ENCODE measurements at places on chromosomes 13 and 19.

DNA sequence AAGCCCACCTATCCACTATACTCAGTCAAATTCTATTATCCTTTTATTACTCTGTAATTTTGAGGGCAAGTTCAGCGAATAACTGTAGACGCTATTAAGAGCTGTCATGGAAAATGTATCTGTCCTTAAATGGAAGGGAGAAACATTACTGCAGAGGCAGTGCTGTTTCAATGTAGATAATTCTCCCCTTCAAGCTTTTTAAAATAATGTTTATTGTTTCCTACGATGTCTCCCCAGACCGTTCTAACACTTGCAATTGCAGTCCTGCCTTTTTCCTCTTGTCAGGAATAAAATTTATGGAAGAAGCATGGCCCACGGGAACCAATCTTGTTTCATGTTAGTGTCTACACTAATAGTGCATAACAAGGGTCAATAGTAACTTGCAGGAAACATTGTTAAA is 159.5 kb downstream of the GPC6 start:
- DNase-seq, result no peak

DNA sequence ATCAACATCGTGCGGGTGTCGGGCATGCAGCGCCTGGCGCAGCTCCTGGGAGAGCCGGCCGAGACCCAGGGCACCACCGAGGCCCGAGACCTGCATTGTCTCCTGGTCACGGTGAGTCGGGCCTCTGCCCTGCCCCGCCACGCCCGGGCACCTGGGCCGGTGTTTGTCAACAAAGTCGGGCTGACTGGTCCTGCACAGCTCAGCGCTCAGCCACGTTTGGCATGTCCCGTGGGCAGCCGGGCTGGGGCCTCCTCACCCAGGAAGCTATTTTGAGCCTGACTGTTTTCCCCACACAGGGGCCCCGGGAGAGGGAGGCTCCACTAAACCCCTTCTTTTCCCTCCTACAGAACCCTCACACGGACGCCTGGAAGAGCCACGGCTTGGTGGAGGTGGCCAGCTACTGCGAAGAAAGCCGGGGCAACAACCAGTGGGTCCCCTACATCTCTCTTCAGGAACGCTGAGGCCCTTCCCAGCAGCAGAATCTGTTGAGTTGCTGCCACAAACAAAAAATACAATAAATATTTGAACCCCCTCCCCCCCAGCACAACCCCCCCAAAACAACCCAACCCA is 1.3 kb downstream of the GADD45B start:
- no peak for DNase-seq

DNA sequence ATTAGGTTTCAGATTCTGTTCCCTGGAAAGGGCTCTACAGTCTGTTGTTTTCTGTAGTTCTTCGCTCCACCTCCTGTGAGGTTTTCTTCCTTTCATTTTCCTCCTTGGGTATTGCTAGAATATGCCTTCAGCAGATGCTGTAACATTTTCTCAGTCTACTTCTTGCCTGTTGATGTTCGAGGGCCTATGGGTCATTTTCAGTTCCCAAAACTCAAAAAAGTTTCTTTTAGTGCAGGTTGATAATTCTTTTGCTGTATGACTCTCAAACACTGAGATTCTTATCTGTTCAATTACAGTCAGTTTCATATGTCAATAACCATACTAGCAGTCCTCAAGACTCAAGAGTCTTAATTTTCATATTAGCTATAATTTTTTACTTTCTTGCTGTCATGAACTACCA is 268.3 kb downstream of the RFC3 start:
- no peak for DNase-seq

- DNase-seq, result no peak
Measured at GRCh38 chr19:39661565-39661964, 5.9 kb downstream of the LGALS16 start.

DNA sequence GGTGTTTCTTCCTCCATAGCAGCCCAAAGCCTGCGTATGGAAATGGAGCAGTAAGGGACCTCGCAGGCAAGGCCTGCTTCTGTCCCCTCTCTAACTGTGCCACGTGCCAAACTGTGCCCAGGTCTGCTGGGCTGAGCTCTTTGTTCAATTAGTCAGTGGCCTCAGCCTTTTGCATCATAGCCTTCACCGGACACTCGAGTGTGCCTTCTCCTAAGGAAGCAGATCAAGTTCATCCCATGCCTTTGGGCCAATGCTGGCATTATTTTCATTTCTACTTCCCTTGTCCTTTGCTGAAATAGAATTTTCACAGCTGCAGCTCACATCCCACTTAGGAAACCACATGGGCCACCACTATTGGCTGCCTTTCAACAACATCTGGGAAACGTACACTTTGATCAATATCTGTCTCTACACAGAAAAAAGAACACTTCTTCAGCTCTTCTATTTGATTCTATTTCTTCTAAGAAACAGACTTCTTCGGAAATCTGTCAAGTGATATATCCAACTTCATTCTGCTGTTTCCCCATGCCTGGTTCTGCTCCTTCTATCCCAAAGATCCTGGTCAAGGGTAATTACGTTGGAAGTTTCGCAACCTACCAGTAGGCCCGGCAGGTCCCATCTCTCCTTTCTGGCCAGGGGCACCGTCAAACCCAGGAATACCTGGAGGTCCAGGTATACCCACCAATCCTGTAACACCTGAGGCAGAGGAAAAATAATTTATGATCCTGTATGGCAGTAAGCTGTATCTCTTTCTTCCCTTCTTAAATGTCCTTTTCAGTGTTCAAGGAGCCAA is 143.9 kb downstream of the COL4A1 start:
- no peak for DNase-seq

GRCh38 chr13:113327766-113328471 is 30.9 kb downstream of the LAMP1 start:
- DNase-seq, result no peak

- no peak for DNase-seq
Measured at GRCh38 chr19:51136851-51137551, 5.1 kb upstream of the SIGLEC7 start.

GRCh38 chr19:56476651-56477428 is at the start of gene ZNF667:
Gene ZNF667, minus strand, starts transcription at chr19:56477345. Its CDS starts 14,975 bp downstream, at chr19:56462370.
- DNase-seq, result no peak

DNA sequence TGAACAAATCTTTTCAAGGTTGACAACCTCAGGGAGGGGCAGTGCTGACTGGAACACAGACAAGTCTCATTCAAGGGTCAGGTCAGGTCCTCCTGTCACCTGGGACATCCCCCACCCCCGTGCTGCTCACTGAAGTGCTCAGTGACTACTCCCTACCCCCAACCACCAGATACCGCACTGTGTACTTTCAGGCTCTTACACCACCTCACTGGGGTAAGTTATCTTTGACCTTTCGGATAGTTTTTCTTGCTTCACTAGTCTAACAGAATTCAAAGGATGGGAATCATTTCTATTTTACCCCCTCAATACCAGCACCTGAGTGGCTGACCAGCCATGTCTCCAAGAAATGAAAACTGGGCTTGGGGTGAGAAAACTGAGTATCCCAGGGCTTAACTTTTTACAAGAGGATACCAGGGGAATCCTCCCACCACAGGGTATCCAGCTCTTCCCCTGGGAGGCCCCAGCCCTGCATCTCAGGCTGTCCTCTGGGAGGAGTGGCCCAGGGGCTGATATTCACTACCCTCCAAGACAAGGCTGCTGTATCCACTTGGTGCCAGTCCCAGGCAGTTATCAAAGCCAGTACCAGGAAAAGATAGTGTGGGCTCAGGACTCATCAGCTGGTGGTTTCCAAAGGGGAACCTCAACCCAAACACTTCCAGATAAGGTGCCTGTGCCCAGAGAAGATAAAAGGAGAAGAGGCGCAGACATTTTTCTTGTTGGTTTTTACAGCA is 2.1 kb downstream of the ZNF563 start:
- DNase-seq, result no peak

- no peak for DNase-seq
Measured at GRCh38 chr19:14764401-14764800, 14.0 kb downstream of the ADGRE2 start.

DNA sequence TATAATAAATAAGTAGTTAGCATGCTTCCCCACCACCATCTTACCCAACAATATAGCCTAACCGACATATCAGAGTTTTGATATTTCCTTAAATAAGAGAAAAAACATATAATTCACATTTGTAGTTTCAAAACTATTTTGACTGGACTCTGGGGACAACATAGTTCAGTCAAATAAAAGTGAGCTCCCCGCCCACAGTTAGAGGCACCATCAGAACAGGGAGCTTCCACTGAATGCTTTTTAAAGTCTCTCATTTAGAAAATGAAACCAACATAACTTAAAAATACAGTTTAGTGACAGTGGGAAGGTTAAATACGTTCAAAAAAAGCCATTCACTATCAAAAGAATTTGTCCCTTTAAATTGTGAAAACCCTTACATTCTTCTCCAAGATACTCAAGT is 92.8 kb downstream of the EPSTI1 start:
- DNase-seq, result no peak

GRCh38 chr13:46614582-46614981 is 61.6 kb downstream of the LRCH1 start:
- no peak for DNase-seq

DNA sequence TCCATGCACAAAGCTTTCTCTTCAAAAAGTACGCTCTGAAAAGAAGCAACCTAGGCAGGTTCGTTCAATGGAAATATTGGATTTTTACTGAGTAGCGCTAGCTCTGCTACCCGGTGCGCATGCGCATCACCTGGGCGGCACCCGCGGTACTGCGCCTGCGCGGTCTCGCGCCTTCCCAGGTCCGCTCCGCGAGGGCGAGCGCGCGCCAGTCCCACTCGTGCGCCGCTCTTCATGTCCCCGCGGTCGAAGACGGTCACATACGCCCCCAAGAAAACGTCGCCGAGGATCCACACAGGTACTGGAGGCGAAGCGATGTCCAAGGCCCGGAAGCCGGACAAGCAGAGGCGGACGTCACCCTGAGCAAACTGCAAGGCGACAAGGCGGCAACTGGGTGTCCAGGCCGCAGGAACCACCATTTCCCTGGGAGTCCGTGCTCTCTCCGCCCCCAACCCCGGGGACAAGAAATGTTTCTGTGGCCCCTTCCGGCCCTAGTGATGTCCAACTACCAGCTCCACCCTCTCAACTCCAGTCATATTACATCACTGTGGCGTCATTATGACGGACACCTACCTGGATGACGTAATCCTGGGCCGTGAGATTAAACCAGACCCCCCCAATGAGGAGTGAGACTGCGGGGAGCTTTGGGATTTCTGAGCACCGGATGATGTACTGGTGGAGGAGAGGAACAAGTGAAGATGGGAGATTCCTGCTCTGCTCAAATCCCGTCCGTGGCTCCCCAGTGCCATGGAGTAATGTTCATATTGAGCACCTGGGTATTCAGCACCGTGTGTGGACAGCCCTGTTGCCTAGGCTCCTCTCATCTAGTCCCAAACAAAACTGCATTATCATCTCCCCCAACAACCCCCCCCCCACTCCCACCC is 4.8 kb upstream of the KCNC3 start:
- peak; percentile 27 for DNase-seq

DNA sequence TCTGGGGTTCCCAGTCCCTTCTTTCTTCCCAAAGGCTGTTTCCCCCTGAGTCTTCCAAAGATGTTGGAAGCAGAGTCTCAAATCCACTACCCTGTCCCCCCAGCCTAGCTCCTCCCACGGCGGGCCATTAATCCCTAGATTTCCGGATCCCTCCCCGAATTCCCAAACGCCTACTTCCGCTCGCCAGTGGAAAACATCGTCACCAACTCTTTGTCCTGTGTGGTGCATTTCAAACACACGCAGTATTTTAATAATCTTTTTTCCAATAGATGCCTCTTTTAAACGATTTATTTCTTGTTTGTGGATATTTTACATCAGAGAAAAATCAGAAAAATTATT is 610 bp downstream of the ZNF791 start:
- no peak for DNase-seq

DNA sequence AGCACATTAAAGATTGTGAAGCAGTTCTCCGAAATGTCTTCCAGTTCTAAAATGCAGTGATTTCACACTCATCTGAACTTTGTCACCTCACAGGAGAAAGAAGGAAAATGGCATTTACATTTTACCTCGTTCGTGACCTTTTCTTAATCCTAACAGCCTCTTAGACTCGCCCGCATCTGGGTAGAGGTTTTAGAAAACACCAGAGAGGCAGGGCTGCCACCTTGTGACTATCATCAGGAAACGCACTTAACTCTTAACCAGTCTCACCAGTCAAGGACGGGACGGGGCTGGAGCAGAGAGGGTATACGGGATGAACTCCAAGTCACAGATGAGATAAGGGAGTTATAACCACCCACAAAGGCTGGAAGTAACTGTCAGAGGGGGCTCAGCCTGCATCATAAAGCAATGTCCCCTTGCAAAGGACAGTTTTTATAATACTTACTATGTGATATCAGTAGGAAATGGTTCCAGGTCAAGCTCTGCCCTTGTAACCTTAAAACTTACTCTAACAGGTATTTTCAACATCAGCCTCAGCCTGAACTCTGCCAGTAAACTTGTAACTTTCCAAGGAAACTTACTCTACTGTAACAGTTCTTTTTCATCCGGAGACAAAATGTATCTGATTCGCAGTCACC is 8.6 kb upstream of the CEACAM6 start:
- no peak for DNase-seq

DNA sequence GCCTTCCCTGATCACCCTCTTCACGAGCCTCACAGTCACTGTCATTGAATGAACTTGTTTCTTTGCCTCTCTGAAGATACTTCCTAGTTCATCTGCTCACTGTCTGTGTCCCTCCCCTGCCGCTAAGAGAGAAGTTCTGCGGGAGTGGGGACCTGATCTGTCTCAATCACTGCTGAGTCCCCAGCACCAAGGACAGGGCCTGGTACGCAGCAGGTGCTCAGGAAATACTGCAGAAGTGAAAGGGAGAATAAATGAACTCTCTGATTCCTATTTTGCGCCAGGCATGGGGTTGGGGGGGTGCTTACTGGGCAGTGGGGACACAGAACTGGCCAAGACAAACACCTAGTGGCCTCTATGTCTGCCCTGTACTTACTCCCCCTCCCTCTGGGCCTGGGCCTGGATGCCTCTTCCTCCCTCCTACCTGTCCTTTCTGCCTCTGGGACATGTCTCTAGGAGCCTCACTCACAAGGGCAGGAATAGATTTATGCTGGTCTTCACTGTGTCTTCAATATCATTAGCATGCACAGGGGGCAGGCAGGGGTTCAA is 17.5 kb downstream of the FCGBP start:
- DNase-seq, result no peak

- no peak for DNase-seq
Measured at GRCh38 chr13:61989978-61990377, 574.3 kb upstream of the PCDH20 start.

DNA sequence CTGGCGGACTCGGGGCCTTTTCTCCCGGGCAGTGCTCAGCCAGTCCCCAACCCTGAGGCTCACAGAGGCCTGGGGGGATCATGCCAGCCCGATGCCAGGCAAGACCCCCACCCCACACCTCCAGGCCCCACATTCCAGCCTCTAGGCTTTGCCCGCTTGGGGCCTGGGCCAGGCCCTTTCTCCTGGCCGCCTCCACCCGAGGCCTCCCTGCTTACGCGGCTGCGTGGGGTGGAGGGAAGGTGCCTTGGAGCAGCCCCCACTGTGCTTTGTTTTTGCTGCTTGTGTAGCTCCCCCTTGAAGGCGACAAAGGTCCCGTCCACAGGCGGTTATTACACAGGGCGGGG is 38.4 kb downstream of the SMIM24 start:
- DNase-seq, result no peak

Measured in activated CD8-positive, alpha-beta memory T cell treated with anti-CD3 and anti-CD28 coated beads for 1 hour (primary cell).